CD4-positive, alpha-beta T cell (primary cell): ENCODE measurements at places on chromosomes 3 and 15.

DNA sequence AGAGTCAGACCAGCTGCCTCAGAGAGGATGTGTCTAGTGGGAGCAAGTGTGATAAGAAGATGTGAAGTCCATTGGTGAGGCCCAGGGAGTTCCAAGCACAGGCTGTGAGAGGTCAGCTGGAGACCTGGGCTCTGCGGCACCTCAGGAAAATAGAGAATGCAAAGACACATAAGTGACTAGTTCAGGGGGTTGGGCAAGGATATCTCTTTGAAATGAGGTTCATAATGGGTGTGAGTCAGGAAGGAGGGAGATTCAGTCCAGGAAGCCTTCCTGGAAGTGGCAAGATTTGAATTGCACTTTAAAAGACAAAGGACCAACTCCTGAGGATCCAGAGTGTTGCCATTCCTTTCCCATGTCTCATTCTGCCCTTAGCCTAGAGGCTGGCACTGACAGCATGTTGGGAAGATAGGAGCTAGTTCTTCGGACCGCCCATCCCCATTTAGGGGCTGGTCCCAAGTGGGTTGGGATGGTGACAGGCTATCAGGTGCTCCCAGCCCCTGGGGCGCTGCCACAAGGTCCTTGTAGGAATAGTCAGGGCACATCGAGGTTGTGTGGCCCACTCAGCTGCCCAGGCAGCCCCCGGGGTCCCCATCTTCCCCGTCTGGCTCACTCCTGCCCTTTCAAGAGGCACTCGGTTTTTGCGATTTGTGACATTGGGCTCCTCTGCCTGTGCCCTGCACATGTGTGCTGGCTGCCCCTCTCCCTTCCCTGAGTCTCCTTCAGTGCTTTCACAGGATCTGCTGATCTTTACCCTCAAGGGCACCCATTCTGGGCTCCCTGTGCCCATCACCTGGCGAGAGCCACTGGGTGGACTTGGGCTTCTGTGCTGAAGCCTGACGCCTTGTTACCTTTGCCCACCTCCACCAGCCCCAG, 23.7 kb downstream of the ESYT3 start:
- DNase-seq = no peak

GRCh38 chr15:38028869-38029268, 94.4 kb downstream of the TMCO5A start:
- DNase-seq = no peak

DNA sequence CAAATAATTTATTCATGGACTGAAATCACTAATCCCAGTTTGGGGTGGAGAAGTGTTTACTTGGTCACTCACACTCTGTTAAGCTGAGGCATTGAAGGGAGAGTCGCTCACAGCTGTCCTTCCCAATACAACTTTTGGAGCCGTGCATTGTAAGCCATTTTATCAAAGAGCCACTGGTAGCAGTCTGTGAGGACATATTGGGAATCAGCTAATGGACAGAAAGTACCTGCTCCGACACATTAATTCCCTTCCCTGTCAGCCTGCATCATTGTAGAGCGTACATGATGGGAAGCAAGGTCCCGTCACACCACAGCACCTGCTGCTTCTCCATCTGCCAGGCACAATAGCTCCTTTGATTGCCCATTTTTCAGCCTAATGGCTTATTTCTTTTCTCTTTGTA, 643.2 kb downstream of the SQOR start:
- no peak for DNase-seq

GRCh38 chr3:49412632-49413337, 562 bp downstream of the TCTA start:
- DNase-seq = no peak

DNA sequence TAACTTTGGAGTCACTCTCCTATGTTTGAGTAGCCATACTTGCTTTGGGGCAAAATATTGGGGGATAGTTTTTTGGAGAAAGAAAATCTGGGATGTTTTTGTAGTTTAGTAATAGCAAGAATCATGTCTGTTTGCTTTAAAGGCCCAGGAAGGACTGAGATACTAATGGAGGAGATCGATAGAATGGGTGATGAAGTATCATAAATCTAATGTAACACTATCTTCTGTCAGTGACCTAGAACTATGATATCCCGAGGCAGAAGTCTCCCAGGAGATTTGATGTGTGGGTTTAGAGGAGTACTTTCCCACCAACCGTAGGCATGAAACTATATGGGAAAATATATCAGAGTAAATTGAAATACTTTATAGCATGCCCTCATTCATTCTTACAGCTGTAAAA, 21.0 kb upstream of the NFKBIZ start:
- DNase-seq = no peak

DNA sequence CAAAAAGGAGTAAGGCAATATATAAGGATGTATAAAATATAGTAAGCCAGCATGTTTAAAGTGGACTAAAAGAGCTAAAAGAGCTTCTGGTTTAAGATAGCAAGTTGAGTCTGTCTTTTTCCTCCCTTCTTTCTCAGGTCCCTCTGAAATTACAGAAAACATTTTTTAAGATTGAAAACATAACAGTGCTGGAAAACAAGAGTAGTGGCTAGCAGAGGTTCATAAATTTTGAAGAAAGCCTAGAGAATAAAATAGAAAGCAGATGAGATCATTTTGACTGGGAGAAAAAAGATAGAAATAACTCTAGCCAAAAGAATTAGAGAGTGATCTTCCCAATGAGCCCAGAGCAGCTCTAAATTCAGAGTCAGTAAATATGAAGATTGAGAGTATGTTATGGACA, 41.9 kb downstream of the ATP8B4 start:
- no peak for DNase-seq

DNA sequence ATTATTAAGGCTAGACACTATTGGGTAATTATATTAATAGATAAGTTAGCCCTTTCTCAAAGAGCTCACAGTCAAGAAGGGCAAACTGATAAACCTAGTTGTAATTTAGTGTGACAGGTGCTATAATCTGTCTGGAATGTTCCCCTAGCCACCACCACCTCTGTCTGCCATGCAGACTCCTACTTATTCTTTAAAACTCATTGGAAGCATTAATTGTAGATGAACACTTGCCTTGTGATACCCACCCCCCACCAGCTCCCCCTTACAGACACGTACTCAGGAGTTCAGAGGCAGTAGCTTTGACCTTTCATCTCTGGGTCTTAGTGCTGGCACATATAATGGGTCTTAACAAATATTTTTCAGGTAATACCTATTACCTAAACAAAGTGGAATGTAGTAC, 195.9 kb downstream of the TP63 start:
- DNase-seq = no peak

GRCh38 chr3:140573011-140573410, 104.9 kb upstream of the TRIM42 start:
- DNase-seq = no peak

- no peak for DNase-seq
Measured at GRCh38 chr3:107368654-107369398, 8.4 kb upstream of the CCDC54 start.

DNA sequence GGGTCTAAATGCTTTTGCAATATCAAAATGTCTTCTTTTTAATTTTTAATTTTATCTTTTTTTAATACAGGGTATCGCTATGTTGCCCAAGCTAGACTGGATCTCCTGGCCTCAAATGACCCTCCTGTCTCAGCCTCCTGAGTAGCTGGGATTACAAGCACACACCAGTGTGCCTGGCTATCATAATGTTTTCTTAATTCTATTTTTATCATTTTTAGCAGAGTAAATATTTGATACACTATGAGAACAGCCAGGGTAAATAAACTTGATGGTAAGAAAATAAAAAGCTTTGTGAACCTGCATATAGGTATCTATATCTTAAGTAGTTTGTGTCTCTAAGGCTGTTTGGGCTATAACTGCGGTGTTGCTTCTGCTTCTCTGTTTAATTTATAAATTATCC, 60.4 kb downstream of the IL12A start:
- no peak for DNase-seq

DNA sequence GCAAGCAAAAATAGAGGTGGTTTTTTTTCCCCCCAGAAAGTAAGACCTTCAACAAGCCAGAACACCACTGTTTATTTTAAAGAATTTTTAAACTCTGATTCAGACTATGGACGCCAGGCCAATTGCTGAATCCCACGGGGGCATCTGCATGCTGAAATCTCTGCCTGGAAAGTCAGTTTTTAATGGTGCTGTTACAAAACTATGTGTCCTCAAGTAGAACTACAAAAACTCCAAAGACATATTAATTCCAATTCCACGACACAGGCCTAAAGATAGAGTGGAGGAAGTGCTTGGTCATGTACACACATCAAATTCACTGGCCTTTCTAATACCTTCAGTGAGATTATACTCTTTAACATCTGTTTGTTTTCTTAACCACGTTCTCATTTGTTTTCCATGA, 490.5 kb upstream of the NR2F2 start:
- no peak for DNase-seq

DNA sequence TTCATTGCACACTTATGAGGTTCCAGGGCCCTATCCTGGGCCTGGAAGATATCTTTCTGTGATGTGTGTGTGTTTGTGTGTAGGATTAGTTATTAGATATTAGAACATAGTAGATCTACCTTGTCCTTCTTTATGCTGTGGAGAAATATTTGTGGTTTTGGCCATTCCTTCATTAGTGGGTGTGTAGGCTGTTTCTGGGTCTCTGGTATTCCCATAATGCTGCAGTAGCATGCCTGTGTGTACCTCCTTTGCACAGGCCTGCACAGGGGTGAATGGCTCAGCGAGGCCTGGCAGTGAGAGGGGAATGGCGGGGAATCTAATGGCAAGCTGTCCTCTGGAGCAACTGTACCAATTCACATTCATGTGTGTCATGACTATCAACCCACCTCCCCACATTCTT, 125.8 kb upstream of the MRPS22 start:
- DNase-seq = no peak

GRCh38 chr15:93486407-93487117, 397.6 kb upstream of the RGMA start:
- DNase-seq = no peak

GRCh38 chr15:80870893-80871292, 91.7 kb downstream of the CEMIP start:
- DNase-seq = no peak

- no peak for DNase-seq
Measured at GRCh38 chr15:34994925-34995324, 6.8 kb upstream of the ZNF770 start.

DNA sequence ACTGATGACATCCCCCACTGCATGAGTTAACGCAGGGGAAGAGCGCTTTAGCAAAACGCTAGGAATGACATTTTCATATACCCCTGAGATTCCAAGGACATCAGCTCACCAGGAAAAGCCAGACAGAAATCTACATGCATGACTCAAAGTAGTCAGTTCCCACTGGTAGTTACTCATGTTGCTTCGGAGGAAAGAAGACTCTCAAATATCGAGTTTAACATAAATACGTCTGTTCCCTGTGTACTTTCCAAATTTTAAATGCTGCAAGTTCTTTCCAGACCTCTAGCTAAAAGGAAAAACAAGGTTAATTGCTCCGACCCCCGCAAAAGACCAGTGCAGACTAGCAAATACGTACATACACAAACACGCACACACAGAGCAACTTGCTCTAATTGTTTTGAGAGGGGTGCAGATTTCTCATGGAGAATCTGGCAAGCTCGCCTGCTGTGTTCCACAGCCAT, 115.4 kb upstream of the PRICKLE2 start:
- DNase-seq = no peak

GRCh38 chr15:29312387-29312786, 42.8 kb upstream of the NSMCE3 start:
- DNase-seq = no peak

DNA sequence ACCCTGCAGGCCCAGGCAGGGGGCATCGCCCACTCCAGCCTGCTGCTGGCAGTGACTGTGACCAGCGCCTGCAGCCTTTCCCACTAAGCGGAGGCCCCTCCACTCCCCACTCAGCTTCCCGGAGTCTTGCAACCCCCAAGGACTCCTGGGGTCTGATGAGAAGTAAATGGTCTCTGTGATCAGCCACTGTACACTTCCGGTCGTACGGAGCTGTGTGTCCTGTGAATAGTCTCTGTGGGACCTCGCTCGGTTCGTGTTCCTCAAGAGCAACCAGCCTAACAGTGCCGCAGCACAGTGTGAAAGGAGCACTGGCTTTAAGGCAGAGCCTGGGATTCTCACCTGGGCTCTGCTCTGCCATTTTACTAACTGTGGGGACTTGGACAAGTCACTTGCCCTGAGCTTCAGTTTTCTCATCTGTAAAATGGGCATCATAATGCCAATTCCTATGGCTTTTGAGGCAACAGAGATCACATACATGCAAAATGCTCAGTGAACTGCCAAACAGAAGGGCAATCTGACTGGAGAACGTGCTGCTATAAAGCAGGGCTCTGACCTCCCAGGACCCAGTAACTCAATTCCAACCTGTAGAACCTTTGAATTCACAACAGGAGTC, 26.7 kb downstream of the TMEM43 start:
- no peak for DNase-seq

GRCh38 chr3:159029306-159030026, 227.6 kb downstream of the MFSD1 start:
- no peak for DNase-seq

GRCh38 chr3:114333180-114333922, 39.5 kb downstream of the TIGIT start:
- DNase-seq = no peak

DNA sequence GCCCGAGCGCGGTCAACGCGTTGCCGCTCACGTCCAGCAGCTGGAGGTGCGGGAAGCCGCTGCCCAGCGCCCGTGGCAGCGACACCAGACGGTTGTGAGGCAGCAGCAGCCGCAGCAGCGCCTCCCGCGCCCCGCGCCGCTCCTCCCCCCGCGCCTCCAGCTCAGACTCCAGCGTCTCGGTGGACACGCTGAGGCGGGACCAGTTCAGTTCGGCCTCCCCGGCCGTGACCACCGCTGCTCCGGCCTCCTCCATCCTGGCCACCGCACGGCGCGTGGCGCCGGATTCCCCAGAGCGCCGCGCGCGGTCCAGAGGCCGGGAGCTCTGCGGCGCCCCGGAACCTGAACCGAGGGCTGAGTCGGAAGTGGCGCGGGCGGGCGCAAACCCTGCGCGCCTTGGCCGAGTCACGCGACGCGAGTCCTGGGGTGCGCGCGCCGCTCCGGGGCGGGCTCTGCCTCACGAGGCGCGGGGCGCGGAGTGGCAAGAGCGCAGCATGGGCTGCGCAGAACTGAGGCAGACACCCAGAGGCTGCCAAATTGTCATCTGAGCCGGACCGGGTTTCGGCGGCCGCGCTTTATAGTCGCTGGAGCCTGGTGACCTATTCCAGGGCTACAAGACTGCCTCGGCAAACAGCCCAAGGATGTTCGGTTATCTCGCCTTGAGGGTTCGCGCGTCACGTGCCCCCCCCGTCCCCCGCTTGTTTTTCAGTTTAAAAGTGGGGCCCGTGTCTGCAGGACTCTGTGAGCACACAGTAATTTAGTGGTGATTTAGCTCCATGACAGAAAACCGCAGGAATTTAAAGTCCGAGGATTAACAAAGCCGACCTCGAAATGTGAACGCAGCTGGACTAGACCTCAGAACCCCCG, at the start of gene LRRC58:
Gene LRRC58 (minus strand): TSS at position 364 of the 864 bp plus-strand sequence. CDS start 111 bp downstream, at position 253.
- DNase-seq = peak; percentile 88

DNA sequence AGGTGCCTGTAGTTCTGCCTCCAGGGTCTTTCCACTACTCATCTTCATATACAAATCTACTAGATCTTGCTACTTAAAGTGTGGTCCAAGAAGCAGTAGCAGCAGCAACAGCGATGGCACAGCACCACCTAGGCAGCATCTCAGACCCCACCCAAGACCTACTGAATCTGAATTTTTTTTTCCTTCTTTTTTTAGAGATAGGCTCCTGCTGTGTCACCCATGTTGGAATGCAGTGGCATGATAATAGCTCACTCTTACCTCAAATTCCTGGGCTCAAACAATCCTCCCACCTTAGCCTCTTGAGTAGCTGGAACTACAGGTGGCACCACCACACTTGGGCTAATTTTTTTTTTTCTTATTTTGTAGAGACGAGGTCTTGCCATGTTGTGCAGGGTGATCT, 346.7 kb upstream of the TGFBR2 start:
- no peak for DNase-seq

- DNase-seq = no peak
Measured at GRCh38 chr3:89367166-89367565, 259.7 kb downstream of the EPHA3 start.
